ENCODE measurements at places on chromosomes 2 and 18.
A peak's percentile ranks its signal among the peaks of the same experiment; 100 is the strongest.

- no peak for DNase-seq
Observed at GRCh38 chr2:75340560-75340959, 141.2 kb upstream of the TACR1 start.

- no peak for DNase-seq
Observed at GRCh38 chr2:115569547-115569946, 1127.1 kb downstream of the DPP10 start.

- no peak for DNase-seq
Observed at GRCh38 chr2:35391736-35392442, 963.7 kb upstream of the CRIM1 start.

- DNase-seq = no peak
Observed at GRCh38 chr2:239590276-239590675, 189.5 kb upstream of the HDAC4 start.

DNA sequence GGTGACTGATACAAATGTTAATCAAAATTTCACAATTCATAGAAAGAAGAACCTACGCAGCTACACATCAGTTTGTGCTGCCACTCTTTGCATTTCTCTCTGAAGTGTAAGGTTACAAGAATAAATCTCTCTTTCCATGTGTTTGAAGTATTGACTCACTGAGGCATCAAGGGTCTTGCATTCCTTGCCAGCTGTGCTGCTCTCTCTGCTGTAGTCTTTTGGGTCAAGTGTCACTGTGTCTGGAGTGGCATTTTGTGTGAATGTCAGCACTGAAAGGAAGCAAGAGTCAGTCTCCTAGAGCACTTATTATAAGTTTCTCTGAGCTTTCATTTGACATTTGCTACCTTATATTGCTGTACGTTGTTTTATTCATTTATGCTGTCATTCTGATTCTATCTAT is 1696.1 kb upstream of the LRRTM1 start:
- no peak for DNase-seq

DNA sequence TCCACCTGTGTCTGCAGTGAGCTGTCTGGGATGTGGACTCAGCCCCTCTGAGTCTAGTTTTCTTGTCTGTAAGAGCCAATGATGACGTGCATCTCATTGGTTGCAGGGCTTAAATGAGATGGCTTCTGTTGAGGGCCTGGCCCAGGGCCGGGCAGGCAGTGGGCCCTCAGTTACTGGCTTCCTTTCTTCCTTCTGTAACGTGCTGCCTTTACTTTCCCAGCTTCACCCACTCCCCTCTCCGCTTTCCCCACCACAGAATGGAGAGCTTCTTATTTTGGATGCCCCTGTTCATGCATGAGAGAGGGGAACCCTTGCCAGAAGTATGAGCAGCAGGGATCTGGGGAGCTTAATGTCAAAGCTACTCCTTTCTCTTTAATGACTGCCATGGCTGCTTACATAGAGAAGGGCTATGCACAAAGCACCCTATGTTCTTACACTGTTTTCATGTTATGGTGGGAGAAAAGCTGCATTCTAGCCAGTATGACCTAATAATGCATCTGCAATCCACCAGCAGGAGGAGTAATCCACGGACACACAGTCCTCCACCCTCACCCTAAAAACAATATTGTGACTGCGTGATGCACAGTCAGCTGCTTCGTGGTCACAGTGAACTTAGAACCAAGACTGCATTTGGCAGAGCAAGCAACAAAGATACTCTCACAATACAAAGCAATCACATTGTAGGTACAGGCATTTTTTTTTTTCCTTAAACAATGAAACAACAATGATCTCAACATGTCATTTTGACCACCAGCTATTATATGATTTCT is 37.2 kb downstream of the CREG2 start:
- DNase-seq = no peak

- DNase-seq = no peak
Observed at GRCh38 chr2:105615305-105615704, 129.4 kb upstream of the NCK2 start.

- no peak for DNase-seq
Observed at GRCh38 chr18:48155856-48156255, 225.4 kb upstream of the SMAD2 start.

GRCh38 chr2:214185546-214185945 is 225.3 kb upstream of the VWC2L start:
- DNase-seq = no peak

DNA sequence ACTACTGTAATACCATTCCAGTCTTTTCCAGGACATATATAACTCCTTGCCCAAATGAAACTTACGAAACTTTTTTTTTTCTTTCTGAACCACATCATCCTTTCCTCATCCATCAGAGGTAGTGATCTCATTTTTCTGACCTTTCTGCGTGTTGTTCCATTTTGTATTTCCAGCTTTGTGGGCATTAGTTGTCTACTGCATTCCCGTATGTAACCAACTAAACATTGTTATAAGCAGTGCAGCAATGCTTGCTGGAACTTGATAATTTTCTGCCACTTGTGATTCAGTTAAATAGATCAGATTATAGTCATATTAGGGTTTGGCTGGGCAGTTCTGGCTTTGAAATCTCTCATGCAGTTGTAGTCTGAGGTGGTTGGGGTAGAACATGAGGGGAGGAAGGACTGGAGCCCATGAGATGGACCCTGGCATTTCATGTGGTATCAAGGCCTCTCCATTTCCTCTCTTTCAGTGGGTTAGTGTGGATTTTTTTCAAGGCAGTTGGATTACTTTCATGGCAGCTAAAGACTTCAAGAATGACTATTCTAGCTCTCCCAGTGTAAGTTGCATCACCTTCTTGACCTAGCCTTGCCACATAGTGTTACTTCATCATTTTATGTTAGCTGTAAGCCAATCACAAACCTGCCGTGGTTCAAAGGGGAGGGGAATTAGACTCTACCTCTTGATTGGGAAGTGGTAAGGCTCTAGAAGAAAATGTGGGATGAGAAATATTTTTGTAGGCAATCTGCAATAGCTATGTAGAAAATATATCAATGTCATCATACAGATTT is 80.5 kb downstream of the EHBP1 start:
- no peak for DNase-seq

GRCh38 chr2:25042321-25043240 is 705 bp downstream of the EFR3B start:
- DNase-seq = peak; percentile 8

DNA sequence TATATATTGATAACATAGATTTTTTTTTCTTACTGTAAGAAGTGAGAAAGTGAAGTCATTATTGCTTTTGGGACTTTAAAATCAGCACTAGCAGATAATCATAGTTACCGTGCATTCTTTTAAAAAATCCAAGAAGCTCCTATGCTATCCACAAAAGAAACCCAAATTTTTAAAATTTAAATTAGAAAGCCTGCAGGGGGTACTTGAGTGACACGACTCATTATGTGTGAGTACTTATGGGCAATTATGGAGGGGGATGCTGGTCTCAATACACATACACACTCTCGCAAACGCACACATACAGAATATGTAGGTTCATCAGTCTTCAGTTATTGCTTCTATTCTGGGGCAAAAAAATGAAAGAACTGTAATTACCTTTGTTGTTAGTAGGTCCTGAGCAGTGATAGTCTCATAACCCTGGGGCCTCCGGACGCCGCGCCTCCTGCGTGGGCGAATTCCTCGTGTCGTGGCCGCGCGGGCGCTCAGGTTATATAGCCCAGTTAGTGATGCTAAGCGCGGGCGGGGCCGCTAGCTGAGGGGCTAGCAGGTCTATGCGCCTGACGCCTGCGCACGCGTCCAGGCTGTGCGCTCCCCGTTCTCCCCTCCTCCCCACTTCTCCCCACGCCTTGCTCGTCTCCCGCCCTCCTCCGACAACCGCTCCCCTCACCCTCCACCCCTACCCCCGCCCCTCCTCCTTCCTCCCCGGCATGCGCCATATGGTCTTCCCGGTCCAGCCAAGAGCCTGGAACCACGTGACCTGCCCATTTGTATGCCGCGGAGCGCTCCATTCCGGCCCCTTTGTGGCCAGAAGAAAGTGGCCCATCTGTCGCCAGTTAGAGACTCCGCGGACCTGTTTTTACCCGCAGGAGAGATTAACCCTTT is at the start of gene NEUROD1:
NEUROD1 (minus strand) TSS at position 463 of the 882 bp plus-strand sequence. CDS start 1,657 bp downstream, outside the sequence.
- no peak for DNase-seq

DNA sequence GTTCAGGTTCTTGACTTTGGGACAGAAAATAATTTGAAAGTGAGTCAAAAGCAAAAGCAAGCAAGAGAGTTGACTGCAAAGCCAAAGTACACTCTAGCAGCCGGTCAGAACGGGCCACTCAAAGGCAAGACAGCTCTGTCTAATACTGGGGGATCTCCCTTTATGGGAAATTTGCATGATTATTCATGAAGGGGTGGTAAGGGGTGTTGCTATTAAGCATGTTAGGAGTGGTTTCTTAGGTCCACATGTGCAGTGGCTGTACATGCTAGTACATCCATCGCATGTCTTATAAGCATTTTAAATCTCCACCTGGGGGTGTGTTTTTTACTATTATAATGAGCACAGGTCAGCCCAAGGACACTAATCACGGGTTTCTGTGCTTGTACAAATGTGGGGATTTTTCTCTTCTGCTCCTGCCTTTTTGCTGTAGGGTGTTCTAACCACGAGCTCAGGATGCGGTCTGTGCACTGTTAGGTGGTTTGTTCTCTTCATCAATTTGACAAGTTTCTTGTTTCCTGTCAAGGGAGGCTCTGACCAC is 60.2 kb upstream of the SPP2 start:
- DNase-seq = peak; percentile 64

DNA sequence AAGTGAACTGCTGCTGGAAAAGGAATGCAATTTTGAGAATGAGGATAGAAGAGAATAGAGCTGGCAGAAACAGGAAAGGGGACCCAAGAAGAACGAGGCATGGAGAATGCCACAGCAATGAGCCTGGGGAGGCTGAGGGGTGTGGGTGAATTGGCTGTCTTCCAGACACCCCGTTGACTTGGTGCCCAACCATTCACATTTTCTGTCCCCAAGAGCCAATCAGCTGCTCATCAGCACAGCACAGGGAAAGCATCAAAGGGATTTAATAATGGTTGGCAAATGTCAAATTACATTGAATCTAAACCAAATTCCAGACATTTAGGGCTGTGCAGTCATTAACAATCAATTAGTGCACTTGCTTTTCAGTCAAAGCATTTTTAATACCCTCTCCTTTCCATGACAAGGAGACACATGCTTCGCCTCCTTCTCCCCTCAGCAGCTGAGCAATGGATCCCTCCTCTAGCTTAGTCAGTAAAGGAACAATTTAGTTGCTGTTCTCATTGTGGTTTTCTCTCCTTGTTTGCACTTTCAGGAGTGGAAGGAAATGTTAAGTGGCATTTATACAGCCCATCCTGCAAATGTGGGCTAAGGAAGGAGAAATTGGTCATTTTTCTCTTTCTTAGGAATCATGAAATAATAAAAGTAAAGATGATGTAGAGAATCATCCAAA is 98.8 kb downstream of the KLF7 start:
- DNase-seq = no peak

- DNase-seq = no peak
Observed at GRCh38 chr18:74869904-74870863, 272.5 kb downstream of the ZNF407 start.

DNA sequence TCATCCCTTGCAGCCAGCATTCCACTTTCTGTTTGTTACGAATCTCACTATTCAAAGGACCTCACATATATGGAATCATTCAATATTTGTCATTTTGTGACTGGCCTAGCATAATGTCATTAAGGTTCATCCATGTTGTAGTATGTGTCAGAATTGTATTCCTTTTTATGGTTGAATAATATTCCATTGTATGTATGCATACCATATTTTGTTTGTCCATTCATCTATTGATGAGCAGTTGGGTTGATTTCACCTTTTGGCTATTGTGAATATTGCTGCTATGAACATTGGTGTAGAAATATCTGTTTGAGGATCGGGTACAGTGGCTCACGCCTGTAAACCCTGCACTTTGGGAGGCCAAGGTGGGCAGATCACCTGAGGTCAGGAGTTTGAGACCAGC is 35.0 kb downstream of the PSMD14 start:
- DNase-seq = no peak

DNA sequence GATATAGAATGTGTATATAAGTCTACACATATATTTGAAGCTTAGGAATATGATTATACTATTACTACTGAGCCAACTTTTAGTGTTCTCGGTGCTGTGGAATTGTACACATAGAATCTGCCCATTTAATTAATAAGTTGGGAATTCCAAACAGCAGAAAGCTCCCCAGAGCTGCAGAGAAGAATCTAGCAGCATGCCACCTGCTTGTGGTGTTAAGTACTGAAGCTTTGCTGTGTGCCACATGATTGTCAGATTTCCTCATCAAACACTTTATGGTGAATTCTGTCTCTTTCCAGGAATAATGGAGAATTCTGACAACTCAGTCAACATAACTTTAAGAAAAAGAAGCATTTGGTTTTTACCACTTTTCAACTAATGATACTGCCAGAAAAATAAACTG is 117.8 kb downstream of the WDSUB1 start:
- DNase-seq = no peak

DNA sequence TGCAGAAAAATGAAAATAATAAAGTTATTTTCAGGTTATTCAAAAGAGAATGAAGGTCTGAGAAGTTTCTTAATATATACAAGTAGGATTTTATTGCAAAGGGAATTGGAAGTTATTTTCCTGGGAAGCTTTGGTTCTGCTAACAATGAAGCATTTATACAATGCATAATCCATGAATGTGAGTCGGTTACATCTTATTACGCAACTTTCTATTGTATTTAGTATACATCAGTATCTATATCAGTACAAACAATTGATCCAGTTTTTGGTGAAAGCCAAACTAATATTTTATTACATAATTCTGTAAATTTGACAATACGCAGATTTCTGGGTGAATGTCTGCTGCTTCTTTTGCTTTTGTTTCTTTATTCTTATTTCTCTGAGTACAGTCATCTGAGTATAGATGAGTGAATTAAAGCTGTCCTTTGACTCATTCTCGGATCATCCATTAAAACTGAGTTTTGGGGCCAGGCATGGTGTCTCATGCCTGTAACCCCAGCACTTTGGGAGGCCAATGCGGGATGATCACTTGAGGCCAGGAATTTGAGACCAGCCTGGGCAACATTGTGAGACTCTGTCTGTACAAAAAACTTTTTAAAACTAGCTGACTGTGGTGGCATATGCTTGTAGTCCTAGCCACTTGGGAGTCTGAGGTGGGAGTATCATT is 108.5 kb downstream of the SOCS6 start:
- DNase-seq = no peak

Measured in CD4-positive, alpha-beta T cell treated with Interleukin-6 for 4 hours (primary cell).